ENCODE measurements at places on chromosomes 5 and 9.

GRCh38 chr5:138676556-138677193 is 76.5 kb upstream of the CTNNA1 start:
- DNase-seq: no peak

DNA sequence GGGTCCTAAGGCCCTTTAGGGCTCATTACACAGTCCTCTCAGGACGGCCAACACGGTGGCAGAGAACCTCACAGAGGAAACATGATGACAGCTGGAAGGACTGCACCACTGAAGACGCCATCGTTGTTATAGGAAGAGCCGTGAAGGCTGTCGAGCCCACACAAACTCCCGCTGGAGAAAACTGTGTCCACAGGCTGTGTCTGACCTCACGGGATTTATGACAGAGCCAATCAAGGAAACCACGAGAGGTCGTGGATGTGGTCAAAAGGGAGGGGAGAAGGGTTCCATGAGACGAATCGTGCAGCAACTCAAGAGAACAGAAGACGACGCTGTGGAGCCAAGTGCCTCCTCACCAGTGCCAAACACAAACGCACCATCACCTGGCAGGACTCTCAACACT is 12.2 kb downstream of the QSOX2 start:
- no peak for DNase-seq

DNA sequence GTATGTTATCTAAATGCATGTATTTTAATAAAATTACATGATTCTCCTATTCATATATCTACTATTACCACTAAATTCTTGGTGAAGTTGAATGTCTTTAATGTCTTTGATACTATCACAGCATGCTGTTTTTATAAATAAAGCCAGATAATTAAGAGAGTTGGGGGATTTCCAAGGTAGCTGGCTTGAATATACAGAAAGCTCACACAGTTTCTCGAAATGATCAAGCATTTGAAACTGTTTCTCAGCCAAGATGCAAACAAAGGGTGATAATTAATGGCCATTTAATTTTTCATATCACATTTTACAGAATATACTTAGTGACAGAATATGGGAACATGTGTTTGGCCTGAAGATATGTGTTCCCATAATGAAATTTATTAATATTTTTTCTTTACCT is 145.6 kb upstream of the CDH12 start:
- DNase-seq: no peak

DNA sequence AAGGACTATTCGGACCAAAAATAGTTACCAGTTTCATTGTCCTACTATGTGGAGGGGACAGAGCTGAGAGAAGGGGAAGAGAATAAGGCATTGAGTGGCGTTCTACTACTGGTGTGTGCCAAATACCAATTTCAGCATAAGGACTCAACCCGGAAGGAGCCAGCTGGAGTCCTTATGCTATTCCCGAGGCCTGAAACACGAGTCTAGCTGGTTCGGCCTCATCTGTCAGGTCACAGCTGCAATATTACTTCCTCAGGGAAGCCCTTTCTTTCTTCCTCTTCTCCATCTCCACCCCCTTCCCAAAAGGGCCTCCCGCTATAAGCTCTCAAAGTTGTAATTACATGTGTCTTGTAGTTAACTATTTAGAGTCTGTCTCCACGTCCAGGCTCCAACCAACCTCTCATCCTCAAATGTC is 20.5 kb upstream of the FER start:
- no peak for DNase-seq

- DNase-seq: no peak
Observed at GRCh38 chr5:146993876-146994530, 115.4 kb upstream of the PPP2R2B start.

DNA sequence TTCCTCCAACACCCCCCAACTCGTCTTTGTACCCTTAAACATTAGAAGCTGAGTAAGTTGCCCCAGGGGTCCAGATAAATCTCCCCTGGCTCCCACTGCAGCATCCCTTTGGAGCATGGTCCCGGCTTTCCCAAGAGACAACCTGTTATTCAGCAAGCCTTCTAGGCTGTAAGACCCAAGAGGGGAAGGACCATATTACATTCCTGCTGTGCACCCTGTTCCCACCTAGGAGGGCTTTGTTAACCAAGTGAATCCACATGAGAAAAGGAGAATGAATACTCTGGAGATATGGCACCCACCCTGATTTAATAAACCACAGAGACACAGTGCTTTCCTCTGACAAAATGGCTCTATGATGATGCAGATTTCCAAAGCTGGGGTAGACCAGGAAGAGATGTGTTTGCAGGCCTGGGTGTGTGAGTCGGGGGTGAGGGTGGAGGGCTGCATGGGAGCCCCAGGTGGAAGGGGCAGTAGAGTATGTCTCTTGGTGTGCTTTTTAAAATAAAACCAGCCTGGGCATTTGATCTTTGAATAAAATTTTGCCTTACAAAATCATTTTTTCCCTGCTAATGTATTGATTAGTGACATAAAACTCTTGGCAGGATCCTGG is 325.2 kb downstream of the DRD1 start:
- no peak for DNase-seq

DNA sequence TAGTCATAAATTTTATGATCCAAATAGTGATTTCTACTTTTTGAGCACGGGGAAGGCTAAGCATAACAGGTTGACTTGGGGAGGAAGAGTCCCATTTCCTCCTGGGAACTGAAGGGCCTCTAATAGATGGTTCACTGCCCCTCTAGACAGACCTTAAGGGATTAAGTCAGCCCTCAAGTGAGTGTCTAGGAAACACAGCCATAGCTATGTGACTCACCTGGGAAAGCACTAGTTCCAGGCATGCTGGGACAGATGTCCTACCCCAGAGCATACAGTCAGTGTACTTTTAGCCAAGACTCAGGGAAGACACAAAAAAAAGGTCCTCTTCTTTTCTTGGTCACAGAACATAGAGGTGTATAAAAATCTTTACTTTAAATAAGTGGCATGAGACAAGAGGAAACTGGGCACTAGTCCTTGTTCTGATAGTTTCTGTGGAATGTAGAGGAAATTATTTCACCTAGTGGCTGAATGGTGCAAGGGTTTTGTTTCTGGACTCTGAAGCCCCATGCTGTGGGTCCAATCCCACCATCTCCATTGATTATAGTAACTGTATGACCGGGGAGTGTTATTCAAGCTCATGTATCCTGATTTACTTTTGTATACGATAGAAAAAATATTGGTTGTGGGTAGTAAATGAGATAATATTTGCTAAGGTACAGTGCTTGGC is 86.0 kb downstream of the NREP start:
- no peak for DNase-seq

DNA sequence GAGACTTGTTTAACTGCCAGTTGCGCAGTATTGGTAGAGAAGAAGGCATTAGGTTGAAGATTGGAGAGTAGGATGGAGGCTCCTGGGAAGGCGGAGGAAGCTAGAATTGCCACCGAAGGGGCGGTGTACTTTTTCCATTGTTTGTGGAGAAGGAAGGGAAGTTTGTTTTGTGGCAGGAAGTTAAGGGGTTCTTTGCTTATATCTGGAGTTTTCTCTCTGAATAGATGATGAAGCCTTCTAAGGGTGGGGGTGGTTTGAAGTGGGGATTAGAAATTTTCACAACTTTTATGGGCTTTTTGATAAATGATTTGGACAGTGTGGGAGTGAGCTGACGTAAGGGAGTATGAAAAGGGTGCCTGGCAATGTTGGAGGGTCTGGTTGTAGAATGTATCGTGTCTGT is 59.3 kb downstream of the SNX30 start:
- no peak for DNase-seq

GRCh38 chr5:170466988-170467707 is 36.7 kb upstream of the KCNIP1 start:
- no peak for DNase-seq

DNA sequence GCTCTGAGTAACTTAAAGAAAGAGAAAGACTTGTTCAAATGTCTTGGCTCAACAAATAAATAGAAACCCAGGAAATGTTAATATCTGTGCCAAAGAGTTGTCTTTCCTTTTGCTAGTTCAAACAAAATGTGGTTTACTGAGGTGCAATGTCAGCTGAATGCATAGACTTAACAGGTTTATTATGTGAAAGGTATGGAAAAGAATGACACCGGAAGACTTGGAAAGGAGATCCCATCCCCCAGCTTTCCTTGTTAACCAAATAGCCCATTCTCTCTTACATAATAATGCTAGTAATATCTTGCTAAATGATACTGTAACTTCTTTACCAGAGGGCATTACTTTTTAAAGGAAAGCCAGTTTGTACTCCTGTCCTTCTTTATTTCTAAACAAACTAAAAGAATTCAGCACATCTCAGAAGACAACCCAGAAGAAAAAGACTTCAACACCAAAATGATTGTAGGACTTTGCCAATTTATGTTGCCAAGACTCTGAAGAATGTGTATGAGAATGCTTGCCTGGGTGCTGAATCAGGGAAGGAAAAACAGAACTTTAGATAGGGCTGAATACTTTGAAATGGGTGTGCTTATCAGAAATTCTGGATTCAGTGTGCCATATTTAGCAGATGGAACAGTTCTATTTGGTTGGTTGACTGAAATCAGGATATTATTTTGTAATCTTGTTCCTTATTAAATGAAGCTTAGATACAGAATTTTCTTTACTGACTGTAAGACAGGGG is 344.1 kb downstream of the TMEM38B start:
- no peak for DNase-seq

GRCh38 chr5:75336615-75337336 is at the start of gene HMGCR:
Gene HMGCR, plus strand, starts transcription at chr5:75337220. Its CDS starts 5,386 bp downstream, at chr5:75342606.
- DNase-seq: peak; percentile 99

DNA sequence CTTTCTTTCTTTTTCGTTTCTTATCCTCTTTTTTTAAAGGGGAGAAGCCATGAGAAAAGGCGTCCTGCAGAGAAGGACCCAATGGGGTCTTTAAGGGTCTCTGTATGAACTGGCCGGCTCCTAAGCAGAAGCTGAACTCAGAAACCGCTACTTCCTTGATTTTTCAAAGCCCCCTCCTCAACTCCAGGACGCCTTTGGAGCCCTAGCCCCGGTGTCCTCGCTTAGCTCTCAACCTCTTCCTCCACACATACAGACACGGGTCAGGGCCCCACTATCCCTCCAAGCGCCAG is 8.3 kb downstream of the PAX5 start:
- DNase-seq: no peak

GRCh38 chr9:88976890-88977257 is 14.4 kb upstream of the S1PR3 start:
- no peak for DNase-seq

- DNase-seq: no peak
Observed at GRCh38 chr9:8486095-8486494, 686.5 kb upstream of the DMAC1 start.

DNA sequence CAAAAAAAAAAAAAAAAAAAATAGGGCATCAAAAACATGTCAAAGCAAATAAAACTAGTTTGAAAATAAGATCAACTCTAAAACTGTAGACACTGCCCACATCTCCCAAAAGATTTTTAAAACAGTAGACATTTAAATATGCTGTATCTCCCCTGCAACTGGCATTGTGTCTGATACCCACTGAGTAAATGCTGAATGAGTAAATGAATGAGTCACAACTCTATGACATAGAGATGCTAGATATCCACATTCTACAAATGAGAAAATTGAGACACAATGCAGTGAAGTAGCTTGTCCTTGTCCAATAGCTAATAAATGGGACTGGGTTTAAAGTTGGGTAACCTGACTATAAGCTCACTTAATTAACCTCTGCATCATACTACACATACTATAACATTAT is 14.1 kb upstream of the MAP1B start:
- no peak for DNase-seq

DNA sequence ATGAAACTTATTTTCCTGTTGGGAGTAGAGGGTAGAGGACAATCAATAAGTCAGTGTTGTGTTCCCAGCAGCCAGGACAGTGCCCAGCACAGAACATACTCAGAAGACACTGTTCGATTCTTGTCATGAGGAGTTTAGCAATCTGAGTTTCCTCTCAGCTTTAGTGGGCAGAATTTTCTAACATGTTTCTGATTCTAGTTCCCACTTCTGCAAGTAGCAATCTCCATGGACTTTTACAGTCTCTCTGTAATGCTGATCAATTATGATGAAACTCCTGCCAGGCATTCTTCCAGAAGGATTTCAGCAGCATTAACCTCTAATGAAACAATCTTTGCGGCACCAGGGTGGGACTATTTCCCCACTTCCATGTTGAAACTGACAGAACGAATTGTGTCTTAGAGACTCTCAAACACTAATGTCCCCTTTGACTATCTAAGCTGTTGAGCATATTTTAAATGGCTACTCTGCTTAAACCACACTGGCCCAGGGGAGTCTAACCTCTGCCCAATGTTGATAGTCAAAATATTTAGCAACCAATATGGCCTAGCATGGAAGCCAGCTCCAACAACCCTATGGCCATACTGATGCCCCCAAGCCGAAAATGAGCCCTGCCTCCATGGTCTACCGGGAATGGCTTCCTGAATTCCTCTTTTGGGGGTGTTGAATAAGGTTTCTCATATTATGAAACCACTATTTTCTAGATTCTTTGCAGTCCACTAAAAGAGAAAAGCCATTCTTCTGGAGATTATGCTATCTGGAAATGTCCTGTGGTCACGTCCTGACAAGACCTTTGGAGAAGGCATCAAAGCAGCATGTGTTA is 484.3 kb downstream of the BNC2 start:
- DNase-seq: no peak

DNA sequence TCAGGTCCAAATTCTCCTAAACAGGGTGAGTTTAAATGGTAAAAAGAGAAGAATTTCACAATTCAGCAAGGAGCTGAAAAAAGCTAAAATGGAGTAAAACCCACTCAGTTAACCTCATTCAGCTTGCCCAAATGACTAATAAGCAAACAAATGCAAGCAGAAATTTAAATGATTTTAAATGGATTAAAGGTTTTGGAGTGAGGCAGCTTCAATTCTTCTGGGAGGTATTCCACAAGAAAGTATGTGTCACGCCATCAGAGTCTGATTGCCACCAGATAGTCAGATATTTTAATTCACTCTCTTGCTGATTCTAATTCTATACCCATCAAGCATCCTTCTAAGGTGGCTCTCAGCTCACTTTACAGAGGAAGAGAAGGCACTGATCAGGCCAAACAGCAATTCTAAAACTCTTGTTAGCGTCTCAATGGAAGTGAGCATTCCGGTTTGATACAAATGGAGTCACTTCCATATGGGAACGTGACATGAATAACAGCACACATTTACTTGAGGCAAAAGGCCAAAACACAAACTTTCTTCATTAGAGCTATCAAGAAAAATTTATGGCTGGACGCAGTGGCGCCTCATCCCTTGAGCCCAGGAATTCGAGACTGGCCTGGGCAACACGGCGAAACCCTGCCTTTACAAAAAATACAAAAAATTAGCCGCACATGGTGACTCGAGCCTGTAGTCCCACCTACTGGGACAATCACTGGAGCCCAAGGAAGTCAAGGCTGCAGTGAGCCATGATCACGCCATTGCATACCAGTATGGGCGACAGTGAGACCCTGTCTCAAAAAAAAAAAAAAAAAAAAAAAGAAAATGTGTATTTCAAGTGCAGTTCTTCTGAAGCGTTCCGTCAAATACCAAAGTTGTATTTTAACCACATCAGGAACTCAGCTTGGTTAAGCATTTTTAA is 2.0 kb downstream of the CLK4 start:
- DNase-seq: no peak

- peak; percentile 76 for DNase-seq
Observed at GRCh38 chr5:110751902-110752762, 13.3 kb downstream of the SLC25A46 start.

- DNase-seq: peak; percentile 4
Observed at GRCh38 chr9:37187292-37187691, 66.9 kb downstream of the ZCCHC7 start.

- DNase-seq: no peak
Observed at GRCh38 chr5:9373571-9373970, 172.3 kb downstream of the SEMA5A start.

GRCh38 chr9:101184813-101185278 is 156.3 kb downstream of the PLPPR1 start:
- DNase-seq: no peak

- no peak for DNase-seq
Observed at GRCh38 chr5:151580858-151581257, 10.3 kb downstream of the FAT2 start.

- DNase-seq: no peak
Observed at GRCh38 chr5:31934156-31934555, 240.0 kb downstream of the GOLPH3 start.
